GM23248 (cell line): ENCODE measurements at places on chromosomes 3 and 15. TPM values are rescaled to one million over a fixed set of nuclear protein-coding genes. Genes with fewer than 3 reads are reported as not detected.

DNA sequence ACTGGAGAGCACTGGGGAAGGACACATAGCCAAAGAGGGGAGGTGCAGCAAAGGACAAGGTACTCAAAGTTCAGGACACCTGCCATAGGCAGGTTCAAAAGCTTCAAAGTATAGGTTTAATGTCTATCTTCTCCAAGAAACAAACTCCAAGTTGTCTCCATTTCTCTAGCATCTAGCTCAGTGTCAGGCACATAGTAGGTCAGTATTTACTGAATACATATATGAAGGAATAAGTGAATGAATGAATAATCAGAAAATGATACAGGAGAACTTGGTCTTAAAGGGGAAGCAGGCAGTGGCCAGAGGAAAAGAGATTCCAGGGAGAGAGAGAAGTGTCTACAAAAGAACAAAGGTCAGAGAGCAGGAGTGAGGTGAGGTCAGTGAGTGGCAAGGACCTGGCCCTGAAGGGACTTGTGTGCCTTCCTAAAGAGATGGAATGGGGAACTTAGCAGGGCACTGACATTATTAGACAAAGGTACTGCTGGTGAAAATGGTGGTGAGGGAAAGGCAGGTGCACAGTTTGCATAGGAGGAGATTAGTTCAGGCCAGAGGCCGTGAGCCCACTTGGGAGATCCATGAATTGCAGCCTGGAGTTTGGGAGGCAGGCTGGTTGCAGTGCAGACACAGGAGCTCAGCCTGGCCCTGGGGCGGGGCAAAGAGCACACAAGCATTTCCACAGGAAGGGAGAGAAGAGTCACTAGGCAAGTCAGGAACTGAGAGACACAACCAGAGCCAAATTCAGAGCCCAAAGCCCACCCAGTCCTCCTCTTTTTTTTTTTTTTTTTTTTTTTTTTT lies 21.4 kb downstream of the TBC1D2B start:
- no peaks in the 10 kb centered on the region for H3K27me3 ChIP-seq
- 0 out of 2 replicates have a peak, but pooled peaks cover 8% of the 10 kb centered on the region for H3K36me3 ChIP-seq
- H3K27ac ChIP-seq: peak overlapping the region; percentile 68
- DNase-seq: peak; percentile 72

DNA sequence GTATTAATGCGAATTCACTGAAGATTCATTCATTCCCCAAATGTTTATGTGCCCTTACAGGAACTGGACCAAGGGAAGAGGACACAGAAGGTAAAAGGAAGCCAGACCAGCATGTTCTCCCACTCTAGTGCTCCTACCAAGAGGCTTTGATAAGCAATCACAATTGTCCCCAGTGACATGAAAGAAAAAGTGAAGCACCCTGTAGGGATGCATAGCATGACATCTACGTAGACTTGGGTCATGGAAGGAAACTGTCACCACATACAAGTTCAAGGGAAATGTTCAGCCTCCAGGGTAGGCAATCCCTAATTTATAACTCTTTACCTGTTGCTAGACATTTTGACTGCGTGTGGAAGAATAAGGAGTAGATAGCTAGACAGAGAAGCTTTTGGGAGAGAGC lies 348.6 kb upstream of the MCTP2 start:
- H3K27me3 ChIP-seq: no peaks in the 10 kb centered on the region
- no peaks in the 10 kb centered on the region for H3K36me3 ChIP-seq
- H3K4me1 ChIP-seq: no peaks in the 10 kb centered on the region
- H3K4me3 ChIP-seq: no peak overlapping the region
- DNase-seq: no peak

DNA sequence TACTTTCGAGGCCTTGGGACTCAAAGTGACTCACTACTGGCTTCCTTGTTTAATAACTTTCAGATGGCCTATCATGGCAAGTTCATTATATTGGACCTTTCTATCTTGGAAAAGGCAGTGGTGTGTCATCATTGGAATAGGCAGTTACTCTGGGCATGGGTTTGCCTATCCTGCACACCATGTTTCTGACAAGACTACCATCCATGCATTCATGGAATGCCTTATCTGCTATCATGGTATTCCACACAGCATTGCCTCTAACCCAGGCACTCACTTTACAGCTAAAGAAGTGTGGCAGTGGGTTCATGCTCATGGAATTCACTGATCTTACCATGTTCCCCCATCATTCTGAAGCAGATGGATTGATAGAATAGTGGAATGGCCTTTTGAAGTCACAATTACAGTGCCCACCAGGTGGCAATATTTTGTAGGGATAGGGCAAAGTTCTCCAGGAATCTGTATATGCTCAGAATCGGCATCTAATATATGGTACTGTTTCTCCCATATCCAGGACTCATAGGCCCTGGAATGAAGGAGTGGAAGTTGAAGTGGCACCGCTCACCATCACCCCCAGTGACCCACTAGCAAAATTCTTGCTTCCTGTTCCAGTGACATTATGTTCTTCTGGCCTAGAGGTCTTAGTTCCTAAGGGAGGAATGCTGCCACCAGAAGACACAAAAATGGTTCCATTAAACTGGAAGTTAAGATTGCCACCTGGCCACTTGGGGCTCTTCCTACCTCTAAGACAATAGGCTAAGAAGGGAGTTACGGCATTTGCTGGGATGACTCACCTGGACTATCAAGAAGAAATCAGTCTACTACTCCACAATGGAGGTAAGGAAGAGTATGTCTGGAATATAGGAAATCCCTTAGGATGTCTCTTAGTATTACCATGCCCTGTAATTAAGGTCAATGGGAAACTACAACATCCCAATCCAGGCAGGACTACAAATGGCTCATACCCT lies 1161.4 kb downstream of the SI start:
- H3K27me3 ChIP-seq: no peaks in the 10 kb centered on the region
- no peak overlapping the region for H3K27ac ChIP-seq
- no peak overlapping the region for H3K4me3 ChIP-seq
- no peak for DNase-seq
- no peaks in the 10 kb centered on the region for H3K36me3 ChIP-seq

DNA sequence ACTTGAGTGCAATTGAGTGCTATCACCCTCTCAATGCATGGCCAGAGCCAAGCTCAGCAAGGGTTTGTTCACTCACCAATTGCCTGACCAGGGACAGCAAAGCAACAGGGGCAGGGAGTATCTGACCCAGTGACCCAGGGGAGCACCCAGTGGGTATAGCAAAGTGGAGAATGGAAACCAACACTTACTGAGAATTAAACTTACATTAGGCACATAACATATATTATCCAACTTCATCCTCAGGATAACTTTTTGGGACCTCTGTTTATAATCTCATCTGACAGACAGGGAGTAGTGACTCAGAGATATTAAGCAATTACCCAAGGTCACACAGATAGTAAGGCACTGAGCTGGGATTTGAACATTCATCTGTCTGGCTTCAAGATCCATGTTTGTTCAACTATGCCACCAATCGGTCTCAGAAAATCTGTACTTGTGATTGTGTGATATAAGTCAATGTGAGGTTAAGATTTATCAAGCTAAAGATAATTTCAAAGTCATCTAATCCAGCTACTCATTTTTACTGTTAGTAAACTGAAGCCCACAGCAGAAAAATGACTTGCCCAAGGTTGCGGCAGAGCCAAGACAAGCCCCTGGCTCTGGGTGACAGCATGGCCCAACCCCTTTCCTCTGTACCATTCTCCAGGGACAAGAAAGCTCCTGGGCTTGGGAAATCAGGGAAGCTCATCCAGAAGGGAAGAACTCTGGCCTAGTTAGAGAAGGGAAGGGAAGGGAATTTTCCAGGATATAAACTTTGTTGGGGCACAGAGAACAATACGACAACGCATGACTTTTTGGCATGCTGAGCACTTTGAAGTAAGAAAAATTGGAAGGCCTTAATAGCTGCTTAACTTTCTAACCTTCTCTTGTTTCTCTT lies 138.0 kb upstream of the SMAD3 start:
- H3K36me3 ChIP-seq: no peaks in the 10 kb centered on the region
- H3K4me1 ChIP-seq: peaks cover 18% of the 10 kb centered on the region
- DNase-seq: peak; percentile 52
- H3K27me3 ChIP-seq: no peaks in the 10 kb centered on the region
- no peak overlapping the region for H3K4me3 ChIP-seq

DNA sequence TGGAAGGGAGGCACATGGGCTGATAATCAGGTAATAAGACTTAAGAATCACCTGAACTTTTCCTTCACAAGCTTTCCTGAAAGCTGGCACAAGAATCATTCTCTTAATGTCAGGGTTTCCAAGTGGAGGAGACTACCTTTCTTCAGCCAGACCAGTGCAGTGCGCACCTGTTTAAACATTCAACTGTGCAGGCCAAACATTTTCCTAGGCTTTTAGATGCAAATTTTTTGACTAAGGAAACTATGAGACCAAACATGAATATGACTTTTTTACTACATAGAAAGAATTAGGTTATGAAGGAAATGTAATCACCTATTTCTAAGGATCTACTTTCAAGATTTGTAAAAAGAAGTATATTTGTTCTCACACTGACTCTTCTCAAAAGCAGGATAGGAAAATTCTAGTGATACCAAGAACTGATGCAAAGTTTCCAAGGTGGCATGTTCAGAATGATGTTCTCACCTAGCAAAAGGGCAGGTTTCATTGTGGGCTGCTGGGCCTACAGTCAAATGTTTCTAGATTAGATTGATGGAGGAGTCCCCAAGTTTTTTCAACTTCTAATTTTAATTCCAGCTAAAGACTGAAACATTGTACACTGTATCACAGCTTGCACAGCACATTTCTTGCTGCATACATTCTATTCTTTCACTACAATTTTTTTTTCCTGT lies 339.1 kb downstream of the TIGIT start:
- H3K27me3 ChIP-seq: no peaks in the 10 kb centered on the region
- no peaks in the 10 kb centered on the region; the same call in 1 of the 2 replicates for H3K36me3 ChIP-seq
- peaks cover 9% of the 10 kb centered on the region for H3K4me1 ChIP-seq
- H3K4me3 ChIP-seq: no peak overlapping the region

- H3K27ac ChIP-seq: no peak overlapping the region
- no peaks in the 10 kb centered on the region for H3K4me1 ChIP-seq
- peaks cover 38% of the 10 kb centered on the region for H3K27me3 ChIP-seq
- H3K4me3 ChIP-seq: no peak overlapping the region
- H3K36me3 ChIP-seq: no peaks in the 10 kb centered on the region
Measured at GRCh38 chr3:40613306-40613705, 88.5 kb downstream of the ZNF621 start.

DNA sequence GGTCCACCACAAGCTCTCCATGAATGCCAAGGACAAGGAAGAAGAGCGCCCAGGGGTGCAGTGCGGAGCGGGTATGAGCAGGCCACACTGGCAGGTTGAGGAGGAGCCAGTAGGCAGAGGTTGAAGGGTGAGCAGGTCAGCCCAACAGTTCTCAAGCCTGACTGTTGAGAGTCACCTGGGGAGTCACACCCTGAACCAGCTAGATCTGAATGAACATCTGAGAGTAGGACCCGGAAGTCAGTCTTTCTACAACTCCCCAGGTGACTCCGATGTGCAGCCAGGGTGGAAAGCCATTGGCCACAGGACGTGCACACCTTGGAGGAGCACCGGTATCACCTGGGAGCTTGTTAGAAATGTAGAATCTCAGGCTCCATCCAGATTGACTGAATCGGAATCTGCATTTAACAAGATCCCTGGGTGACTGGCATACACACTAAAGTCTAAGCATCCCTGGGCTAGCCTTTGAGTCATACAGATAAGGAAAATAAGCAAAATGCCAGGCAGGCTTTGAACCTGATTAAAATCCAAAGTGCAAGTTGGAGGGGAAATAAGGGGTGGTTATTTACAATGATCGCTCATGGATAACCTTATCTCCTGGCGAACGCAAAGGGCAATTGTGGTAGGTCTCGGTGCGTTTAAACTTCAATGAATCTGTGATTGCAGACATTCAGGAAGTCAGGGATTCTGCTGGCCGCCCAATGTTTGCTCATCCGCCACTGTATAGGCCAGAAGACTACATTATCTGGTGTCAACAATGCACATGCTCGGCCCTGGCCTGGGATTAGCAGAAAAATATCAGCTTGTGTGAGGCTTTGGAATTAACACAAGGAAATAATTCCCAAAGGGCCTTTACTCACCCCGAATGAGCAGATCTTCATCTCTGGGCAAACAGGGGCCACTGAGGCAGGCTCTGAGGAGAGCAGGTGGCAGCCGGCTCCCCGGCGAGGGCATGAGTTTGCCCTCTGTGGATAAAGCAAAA lies 11.7 kb upstream of the LYZL4 start:
- H3K36me3 ChIP-seq: no peaks in the 10 kb centered on the region
- no peak overlapping the region for H3K4me3 ChIP-seq
- no peaks in the 10 kb centered on the region for H3K4me1 ChIP-seq
- no peaks in the 10 kb centered on the region; the same call in 1 of the 2 replicates for H3K27me3 ChIP-seq
- H3K27ac ChIP-seq: no peak overlapping the region
- DNase-seq: no peak

DNA sequence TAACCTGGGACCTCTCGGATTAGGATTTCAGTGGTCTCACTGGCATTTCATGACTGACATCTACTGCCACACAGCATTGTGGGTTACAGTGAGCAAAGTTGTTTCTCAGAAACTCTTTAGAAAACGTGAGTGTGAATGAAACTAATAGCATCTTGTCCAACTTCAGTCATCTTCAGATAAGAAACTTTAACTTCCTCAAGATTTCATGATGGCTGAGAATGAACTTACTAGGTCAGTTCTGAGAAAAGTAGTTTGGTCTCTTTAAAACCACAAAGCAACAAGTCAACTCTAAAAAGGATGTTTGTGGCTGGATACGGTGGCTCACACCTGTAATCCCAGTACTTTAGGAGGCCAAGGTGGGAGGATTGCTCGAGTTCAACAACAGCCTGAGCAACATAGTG lies 14.2 kb upstream of the HOMER2 start:
- no peak overlapping the region for H3K27ac ChIP-seq
- H3K4me1 ChIP-seq: no peaks in the 10 kb centered on the region
- DNase-seq: no peak

DNA sequence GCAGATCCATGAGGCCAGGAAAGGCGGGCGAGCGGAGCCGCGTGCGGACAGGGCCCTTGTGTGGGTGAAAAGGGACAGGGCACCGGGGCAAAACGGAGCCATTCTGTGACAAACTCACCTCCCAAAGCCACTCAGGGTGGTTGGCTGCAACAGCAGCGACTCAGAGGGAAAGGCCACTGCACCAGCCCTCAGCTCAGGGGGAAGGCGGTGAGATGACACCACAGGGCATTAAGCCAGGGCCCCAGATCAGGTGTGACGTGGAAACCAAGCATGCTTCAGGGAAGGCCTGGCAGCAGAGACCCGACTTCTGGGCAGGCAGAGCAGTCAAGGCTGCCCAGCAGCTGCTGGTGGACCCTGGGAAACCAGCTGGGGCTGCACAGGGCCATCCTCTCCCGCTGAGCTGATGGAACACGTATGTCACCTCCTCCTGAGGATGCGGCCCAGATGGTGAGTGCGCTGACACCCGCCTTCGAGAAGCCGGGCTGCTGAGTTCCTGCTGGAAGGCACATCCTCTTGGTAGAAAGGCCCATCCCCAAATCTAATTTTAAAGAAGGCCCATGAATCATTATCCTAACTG lies 82.3 kb downstream of the CHSY1 start:
- no peaks in the 10 kb centered on the region for H3K36me3 ChIP-seq
- H3K27ac ChIP-seq: peak overlapping the region; percentile 95
- DNase-seq: peak; percentile 40
- H3K27me3 ChIP-seq: no peaks in the 10 kb centered on the region
- peaks cover 30% of the 10 kb centered on the region for H3K4me1 ChIP-seq

- no peak for DNase-seq
- H3K27me3 ChIP-seq: no peaks in the 10 kb centered on the region
- H3K4me3 ChIP-seq: peak overlapping the region; percentile 55; the same call in 1 of the 2 replicates
- 0 out of 2 replicates have a peak, but pooled peaks cover 6% of the 10 kb centered on the region for H3K36me3 ChIP-seq
Measured at GRCh38 chr3:29971895-29972294, 634.5 kb upstream of the TGFBR2 start.

VEPH1 gene
- 34.0 and 44.0 TPM in 2 replicates for total RNA-seq

PCLAF gene
- total RNA-seq: 16.0 and 21.2 TPM in 2 replicates

GXYLT2 gene
- 10.0 and 13.2 TPM in 2 replicates for total RNA-seq

CFAP20DC gene
- 1.9 and 8.2 TPM in 2 replicates for total RNA-seq

ACKR4 gene
- total RNA-seq: 25.0 and 25.2 TPM in 2 replicates

C3orf49 gene
- not detected in 2 replicates for total RNA-seq
